ENCODE measurements at places on chromosomes 3 and 15.

GRCh38 chr3:69741032-69741767 lies 1.9 kb downstream of the MITF start:
- DNase-seq, result no peak

DNA sequence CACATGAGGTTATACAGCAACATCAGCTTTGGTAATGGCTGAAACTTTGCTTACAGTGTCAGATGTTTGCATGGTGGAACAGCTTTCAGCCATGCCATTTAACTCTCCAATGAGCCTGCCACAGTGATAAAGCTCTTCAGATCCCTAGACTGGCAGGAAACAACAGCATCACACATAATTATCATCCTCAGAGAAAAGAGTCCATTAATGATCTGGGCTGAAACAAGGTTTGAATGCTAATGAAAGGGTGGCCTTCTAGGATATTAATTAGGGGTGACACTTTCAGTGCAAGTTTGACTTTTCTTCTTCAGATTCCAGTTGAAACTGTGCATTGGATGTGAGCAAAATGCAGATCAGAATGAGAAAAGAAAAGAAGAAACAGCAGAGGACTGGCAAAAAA lies 166.6 kb downstream of the IGSF11 start:
- DNase-seq, result no peak

GRCh38 chr15:66564136-66565041 lies 1.4 kb downstream of the LCTL start:
- DNase-seq, result no peak

DNA sequence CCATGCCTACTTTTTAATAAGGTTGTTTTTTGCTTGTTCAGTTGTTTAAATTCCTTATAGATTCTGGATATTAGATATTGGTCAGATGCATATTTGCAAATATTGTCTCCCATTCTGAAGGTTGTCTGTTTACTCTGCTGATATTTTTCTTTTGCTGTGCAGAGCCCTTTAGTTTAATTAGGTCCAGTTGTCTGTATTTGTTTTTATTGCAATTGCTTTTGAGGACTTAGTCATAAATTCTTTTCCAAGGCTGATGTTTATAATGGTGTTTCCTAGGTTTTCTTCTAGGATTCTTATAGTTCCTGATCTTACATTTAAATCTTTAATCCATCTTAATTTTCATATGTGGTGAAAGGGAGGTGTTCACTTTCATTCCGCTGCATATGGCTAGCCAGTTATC lies 77.4 kb downstream of the PTPRG start:
- no peak for DNase-seq

DNA sequence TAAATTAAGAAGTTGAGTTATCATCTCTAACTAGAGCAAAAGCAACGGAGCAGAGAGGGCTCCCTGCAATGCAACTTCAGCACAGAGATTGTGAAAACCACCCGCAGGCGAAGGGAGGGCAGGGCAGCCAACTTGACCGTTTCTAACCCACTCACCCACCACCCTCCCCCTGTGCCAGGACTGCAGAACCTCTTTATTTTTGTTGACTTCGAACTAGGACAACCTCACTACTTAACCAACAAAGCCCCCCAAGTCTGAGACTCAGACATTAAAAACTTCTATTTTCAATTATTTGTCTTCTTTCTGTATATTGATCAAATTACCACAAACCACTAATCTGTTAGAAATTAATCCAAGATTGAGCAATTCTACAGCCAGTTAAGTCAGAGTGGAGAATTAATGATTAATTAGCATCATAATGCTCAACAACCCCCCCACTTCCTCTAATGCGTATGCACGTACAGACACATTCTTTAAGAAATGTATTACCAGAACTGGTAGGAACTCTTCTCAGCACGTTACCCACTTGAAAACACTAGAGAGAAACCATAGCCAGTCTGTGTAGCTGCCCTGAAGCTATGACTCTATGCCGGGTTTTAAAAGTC lies 2.0 kb downstream of the MGLL start:
- no peak for DNase-seq

DNA sequence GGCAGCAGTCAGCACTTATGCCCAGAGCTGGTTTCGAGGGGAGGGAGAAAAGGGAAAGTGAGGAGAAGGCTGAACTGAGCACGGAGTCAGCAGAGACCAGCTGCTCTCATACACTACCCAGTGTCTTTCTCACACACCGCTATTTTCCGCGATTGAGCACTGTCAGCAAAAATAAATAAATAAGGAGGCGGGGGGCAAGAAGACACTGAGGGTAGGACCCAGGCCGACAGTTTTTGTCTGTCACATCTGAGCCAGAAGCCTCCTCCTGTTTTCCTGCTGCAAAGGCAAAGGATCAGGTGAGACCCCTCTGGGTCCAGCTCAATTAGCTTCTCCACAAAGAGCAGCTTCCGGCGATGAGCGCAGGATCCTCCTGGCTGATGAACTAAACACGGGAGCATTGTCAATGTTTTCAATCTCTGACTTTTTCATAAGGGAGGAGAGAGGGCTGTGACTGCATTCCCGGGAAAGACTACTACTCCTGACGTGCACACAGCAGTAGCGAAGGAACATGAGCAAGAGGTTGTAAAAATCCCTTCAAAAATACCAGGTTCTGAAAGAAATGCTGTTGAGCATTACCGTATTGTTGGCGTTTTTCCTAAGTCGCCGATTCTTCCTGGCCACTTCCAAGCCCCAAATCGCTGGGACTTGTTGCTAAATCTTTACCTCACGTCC lies 1.3 kb downstream of the FRMD5 start:
- DNase-seq, result no peak

GRCh38 chr3:61684386-61684785 lies 123.0 kb downstream of the PTPRG start:
- DNase-seq, result no peak

GRCh38 chr3:134803652-134804051 lies 8.6 kb downstream of the EPHB1 start:
- no peak for DNase-seq

GRCh38 chr3:140167600-140168281 lies 232.8 kb downstream of the CLSTN2 start:
- no peak for DNase-seq

- no peak for DNase-seq
These were observed 9.5 kb downstream of the MAPK6 start for GRCh38 chr15:52028431-52029093.

GRCh38 chr15:45653702-45654424 lies 19.0 kb downstream of the SQOR start:
- no peak for DNase-seq

DNA sequence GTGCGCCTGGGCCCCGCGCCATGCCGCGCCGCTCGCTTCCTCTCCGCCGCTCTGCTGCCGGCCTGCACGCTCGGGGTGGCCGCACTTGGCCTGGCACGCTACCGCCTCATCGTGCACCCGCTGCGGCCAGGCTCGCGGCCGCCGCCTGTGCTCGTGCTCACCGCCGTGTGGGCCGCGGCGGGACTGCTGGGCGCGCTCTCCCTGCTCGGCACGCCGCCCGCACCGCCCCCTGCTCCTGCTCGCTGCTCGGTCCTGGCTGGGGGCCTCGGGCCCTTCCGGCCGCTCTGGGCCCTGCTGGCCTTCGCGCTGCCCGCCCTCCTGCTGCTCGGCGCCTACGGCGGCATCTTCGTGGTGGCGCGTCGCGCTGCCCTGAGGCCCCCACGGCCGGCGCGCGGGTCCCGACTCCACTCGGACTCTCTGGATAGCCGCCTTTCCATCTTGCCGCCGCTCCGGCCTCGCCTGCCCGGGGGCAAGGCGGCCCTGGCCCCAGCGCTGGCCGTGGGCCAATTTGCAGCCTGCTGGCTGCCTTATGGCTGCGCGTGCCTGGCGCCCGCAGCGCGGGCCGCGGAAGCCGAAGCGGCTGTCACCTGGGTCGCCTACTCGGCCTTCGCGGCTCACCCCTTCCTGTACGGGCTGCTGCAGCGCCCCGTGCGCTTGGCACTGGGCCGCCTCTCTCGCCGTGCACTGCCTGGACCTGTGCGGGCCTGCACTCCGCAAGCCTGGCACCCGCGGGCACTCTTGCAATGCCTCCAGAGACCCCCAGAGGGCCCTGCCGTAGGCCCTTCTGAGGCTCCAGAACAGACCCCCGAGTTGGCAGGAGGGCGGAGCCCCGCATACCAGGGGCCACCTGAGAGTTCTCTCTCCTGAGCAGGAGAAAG lies 951 bp downstream of the GPR62 start:
- no peak for DNase-seq

DNA sequence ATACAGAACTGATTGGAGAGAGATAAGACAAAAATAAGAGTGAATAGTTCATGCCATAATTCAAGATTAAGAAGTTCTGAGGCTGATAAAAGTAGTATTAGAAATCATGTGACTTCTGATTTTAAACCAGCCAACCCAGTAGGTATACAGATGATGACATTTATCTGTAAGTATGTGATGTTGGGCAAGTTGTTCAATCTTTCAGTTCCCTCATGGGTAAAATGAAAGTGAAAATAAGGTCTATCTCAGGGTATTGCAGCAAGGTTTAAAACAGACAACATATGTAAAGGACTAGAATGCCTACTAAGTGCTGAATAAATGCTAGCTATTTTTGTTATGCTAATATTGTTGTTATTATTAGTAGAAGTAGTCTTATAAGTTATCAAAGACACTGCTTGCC lies 1055.7 kb downstream of the NAALADL2 start:
- DNase-seq, result no peak

- DNase-seq, result no peak
These were observed 1.8 kb upstream of the SCN5A start for GRCh38 chr3:38651153-38651789.

- DNase-seq, result no peak
These were observed 25.3 kb upstream of the ZNF770 start for GRCh38 chr15:35013370-35013769.

DNA sequence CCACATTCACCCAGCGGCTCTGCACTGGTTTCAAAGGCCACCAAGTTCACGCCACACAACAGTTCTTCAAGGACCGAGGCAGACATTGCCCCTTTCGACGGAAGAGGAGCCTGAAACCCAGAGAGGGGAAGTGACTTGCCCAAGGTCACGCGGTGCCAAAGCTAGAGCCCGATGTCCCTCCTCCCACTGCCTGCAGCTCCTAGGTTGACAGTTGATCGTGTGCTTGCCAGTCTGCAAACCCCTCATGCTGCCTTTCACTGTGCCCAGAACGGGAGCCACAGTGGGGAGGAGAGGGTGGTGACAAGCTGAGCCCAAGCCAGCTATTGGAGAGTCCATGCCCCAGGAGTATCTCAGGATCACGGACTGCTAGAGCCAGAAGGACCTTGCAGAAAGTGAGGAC lies 230.9 kb downstream of the XXYLT1 start:
- DNase-seq, result no peak

GRCh38 chr3:129747136-129747535 lies 140.7 kb upstream of the PLXND1 start:
- no peak for DNase-seq

DNA sequence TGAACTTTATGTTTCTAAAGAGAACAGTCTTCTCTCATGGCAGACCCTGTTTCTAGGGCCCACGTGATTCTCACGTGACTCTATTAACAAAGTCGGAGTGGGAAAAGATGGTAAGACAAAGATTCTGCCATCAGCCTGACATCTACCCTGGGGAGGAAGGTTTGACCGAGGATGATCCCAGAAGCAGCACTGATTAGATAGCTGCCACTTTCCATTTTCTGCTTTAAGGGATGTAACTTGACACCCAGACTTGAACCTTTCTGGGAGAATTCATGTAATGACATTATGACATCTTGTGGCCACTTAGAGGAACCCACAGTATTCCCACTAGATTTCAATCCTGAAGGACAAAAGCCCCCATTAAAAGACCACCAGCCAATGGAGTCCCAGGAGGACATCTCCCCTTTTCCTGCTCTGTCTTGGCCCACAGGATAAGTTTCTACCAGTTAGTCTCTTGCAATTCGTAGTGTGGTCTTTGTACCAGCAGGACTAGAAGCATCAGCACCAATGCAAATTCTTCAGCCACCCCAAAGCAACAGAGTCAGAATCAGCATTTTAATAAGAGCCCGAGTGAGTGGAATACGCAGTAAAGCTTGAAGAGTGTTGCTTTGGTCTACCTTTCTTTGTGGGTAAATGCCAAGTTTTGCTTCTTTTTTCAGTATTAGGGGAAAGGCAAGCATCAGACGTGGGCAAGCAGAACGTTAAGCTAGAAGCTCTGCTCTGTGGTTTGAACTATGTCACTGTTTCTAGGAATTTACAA lies 480.5 kb upstream of the PROK2 start:
- no peak for DNase-seq

DNA sequence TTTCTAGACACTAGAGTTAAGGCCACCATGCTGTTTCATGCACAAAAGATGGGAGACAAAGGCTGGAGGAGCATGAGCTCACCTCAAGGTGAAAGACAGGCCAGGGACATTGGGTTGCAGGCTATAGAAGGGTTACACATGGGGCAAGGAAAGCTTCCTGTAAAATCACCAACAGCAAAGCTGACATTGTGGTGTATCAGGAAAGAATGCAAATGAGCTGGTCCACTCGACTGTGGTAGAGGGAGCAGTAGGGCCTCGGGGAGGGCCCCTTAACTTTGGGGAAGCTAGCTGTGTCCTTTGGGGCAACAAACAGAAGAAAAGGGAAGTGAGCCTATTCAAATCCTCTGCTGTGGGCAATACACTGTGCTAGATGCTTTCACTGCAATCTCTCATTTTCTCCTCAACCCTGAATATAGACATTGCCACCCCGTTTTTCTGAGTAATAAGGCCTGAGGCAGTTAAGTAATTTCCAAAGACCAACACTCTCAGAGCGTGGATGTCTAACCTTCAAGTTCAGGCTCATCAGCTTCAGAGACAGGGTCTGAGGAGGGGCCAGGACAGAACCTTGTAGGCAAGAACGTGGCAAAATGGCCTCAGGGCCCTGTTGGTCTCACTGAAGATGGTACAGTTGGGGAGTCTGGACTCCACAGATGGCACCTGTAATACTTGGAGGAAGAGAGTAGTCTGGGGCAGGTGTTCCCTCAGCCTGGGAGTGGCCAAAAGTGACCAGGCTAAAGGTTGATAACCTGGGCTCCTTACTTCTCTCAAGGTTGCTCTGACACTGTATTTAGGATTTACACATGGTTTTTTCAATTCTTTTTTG lies 24.1 kb downstream of the CX3CR1 start:
- no peak for DNase-seq

DNA sequence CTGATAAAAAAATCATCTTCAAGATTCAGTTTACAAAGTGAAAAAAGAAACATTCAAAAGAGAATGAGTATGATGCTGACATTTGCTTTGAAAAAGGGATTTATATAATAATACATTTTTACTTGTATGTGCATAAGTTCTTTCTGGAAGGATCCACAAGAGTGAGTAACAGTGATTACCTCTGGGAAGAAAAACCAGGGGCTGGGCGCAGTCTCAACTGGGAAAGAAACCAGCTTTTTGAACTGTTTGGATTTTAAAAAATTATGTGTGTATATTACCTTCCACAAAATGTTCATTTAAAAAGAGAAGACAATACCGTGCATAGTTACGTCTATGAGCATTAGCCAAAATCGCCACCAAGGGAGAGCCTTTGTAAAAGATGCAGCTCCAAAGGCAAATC lies 1.3 kb downstream of the CLEC3B start:
- no peak for DNase-seq

- no peak for DNase-seq
These were observed 212.8 kb upstream of the EIF1B start for GRCh38 chr3:40096661-40097111.

DNA sequence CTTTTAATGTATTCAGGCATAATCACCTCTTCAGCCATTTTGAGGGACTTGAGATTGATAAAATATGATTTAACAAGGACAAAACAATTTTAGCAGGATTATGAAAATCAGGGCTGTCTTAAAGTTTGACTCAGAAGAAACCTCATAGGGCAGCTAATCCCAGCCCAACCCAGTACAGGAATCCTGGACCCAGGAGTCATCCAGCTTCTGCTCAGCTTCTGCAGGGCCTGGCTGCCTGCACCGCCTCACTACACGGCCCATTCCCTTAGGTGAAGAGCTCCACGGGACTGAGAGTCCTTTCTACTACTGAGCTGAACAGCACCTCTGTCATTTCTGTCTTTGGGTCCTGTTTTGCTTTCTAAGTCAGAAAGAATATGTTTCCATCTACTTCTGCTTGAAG lies 37.5 kb downstream of the ARHGAP31 start:
- no peak for DNase-seq

All from iPS DF 6.9 (cell line).